ENCODE measurements at places on chromosomes 6 and 20. TPM values are rescaled to one million over a fixed set of nuclear protein-coding genes. Genes with fewer than 3 reads are reported as not detected.

GRCh38 chr6:107319906-107320530, 139.3 kb downstream of the PDSS2 start:
- DNase-seq, result peak; percentile 66

DNA sequence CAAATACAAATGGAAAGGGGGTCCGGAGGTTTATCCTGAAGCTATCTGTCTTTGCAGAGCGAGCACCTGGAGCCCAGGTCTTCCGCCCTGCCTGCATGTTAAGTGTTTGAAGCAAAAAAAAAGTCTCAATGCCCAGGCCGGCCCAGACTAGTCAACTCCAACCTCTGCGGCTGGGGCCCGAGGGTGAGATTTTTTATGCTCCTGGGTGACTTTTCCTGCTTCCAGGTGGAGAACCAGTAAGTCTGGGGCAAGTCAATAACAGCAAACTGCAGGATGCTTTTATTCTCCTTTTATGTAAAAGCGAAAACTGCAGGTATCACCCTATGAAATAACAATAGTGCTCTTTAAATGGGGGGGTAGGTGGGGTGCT, 2.0 kb upstream of the ZBP1 start:
- DNase-seq, result no peak

DNA sequence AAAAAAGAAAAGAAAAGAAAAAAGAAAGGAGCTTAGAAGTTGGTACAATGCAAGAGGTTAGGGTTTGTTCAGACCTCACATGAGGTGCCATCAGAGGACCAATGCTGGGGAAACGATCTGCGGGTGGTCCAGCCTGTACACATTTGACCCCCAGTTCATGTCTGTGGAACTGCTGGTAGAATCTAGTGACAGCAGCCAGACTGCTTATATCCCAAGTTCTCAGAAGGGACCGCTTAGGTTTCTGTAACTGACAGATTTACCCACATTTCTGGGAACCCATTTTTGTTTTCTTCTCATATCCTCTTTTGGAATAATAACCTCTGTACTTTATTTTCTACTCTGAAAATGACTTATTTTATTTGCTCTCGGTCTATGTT, 4.7 kb downstream of the PPP1R18 start:
- no peak for DNase-seq

DNA sequence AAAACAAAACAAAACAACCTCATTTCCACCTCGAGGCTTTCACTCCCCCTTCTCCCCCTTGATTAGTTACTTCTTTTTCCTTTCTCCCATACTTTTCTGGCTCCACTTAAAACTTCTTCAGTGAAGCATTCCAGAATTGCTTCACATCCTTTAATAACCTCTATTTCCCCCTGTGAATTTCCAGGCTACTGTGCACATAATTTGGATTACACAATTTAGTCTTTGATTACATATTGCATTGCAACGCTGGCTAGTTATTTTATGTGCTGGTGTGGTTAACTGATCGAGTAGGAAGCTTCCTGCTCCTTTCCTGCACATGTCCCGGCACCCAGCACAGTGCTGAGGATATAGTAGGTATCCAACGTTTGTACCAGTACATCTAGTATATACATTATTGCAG, 28.1 kb upstream of the EEF1E1 start:
- DNase-seq, result no peak

DNA sequence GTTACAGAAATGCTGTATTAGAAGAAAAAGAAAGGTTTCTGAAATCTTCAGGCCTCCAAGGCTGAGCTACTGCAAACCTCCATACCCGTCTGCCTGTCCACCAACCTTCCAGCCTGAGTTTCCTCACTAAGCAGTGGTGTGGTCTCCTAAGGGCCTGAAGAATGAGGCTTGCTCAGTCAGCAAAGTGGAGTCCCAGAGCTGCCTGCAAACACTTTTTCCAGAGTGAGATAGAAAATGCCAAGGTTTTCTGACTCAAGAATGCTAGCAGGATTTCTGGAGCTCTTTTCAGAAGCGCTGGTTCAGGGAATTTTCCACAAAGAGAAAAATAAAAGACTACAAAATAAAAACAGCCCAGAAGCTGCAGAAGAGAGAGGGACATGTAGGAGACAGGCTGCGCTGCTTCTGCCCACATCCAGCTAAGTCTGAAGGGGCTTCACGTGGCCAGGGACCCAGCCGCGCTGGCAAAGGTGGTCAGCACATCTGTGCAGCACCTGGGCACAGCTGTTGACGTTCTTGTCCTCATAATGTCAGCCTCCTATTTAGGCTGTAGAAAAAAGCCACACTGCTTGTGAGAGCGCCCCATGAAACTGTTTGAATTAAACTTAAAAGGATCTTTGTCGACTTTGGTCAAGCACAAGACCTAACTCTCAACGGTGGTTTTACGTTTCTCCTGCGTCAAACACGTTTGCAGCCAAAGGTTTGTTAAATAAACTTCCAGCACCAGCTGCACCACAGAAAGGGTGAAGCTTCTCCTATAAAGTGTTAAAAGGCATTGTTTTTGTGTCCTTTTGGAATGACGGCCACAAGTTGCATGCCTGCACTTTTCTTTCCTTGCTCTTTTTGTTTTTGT, 209.0 kb downstream of the THBS2 start:
- DNase-seq, result no peak

GRCh38 chr6:73309535-73309784, 44.6 kb downstream of the DPPA5 start:
- no peak for DNase-seq

DNA sequence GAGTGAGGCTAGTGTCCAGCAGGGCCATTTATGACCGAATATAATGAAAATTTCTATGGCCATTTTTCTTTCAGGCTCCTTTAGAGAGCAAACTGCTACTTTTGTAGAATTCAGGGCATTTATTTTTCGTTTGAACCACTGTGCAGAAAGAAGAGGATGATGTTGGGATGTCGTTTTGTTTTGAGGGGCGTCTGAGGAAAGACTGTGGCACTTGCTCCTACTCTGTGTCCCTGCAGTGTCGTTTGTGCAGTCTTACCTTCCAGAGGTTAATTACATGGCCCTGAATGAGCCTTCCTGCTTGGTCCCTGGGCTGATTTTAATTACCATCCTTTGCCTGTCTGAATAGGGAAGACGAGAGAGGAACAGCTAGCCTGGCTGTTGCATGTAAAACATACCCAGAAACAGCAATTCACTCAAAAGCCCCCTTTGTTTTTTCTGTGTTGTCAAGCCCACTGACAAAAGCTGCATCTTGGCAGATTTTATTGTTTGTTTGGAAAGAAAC, 65.3 kb downstream of the CTNNBL1 start:
- DNase-seq, result no peak

GRCh38 chr6:168320634-168321033, 1.1 kb upstream of the DACT2 start:
- DNase-seq, result no peak

DNA sequence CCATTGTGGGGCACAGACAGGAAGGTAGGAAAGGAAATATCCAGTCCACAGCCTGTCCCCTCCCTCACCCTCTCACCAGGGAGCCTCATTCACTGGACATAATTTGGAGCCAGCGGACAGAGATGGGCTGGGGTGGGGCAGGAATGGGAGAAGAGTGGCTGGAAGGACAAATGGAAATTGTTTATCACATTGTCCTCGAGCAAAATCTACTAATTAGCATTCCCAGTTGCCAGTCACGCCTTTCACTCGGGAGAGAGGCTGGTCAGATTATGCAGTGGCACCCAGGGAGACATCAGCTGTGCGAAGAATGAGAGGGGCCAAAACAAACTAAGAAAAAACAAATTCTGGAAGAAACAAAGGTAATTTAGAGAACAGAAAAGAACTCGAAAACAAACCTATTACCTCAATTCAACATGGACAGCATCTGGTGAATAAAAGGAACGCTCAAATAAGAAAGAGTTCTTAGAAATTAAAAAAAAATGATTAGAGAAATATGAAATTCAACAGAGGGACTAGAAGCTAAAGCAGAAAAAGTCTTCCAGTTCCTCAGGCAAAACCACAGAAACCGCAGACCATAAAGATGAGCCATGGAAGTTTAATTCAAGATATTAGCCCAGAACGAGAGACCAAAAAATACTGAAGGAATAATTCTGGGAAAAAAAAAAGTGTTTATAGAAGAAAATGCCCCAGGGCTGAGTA, 108.5 kb upstream of the RALGAPA2 start:
- no peak for DNase-seq

DNA sequence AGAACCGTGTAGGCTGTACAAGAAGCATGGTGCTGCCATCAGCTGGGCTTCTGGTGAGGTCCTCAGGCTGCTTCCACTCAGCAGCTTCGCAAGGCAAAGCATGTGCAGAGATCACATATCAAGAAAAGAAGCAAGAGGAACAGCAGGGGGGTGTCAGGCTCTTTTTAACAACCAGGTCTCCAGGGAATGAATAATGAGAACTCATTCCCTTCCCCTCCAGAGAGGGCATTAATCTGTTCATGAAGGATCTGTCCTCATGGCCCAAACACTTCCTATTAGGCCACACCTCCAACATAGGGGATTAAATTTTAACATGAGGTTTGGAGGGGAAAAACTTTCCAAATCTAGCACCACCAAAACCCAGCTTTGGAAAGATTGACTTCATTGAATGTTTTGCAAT, 20.0 kb downstream of the GINM1 start:
- DNase-seq, result no peak

DNA sequence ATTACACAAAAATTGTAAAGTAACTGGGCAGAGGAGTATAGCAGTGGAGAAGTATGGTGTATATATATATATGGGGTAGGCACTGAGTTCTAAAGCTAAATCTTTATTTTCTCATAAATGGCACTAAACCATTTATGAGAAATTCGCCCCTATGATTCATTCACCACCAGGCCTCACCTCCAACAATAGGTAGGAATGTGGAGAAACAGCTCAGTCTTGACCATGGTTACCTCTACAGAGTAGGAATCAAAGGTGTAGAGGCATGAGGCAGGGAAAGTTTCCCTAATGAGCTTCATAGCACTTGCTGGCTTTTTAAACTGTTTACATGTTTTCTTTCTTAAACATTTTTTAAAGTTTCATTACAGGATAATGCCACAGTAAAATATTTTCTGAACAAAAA, 36.9 kb upstream of the SUMO4 start:
- DNase-seq, result no peak

DNA sequence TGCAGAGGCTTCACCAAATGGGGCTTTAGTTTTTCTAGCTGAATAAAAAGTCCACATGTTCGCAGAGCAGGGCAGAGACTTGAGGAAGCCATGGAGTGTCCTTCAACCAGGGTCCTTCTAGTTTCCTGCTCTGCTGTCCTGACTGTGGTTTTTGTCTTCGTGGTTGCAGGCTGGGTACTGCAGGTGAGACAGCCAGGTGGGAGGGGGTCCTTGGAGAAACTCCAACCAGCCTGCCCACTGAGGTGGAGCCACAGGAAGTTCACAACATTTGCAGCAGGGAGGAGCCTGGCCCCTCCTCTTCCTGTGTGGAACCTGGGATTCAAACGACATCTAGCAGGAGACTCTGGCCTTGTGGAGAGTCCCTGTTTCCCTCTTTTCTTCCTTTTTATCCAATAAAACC, 68.8 kb upstream of the MYLIP start:
- DNase-seq, result no peak

- no peak for DNase-seq
Observed at GRCh38 chr6:32609391-32609730, 19.7 kb upstream of the HLA-DRB1 start.

DNA sequence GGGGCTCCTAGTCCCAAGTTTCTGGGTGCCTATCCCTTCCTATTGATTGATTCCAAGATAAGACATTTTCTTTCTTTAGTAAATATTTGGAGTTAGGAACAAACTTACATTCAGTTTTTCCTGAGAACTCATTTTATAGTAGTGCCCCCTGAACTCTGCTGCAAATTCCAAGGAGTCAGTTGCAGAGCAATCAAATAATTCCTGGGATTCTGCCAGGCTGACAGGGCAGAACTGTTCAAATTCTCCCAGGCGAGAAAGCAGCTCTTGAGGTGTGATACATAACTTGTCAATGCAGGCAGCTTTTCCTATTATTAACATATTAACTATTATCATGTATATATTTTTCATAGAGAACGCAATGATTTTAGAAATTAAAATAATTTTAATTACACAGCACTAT, 15.9 kb upstream of the ZBTB24 start:
- DNase-seq, result no peak

- DNase-seq, result no peak
Observed at GRCh38 chr6:133436652-133437051, 195.5 kb downstream of the EYA4 start.

DNA sequence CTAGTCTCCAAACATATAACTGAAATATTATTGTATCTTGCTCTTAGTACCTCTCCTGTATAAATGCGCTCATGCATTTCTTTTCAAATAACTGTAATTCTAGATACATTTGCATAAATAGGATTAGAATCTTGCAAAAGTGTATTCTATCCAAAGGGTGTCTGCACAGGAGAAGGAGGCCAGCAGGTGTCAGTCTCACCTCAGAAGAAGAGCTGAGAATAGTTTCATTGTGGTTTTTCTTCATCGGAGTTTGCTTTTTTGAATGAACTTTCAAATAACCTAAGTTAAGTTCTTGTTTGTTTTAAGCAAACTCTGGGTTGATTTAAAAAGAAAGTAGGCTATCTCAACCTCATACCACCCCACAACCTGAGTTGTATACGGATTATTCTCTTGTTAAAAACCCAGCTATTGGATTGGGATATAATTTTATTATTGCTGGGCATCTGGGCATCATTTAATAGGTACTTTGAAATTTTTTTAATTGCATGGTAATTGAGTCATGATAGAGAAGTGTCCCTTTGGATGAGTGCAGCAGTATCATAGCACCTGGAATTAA, 125.0 kb upstream of the MLIP start:
- DNase-seq, result peak; percentile 80

DNA sequence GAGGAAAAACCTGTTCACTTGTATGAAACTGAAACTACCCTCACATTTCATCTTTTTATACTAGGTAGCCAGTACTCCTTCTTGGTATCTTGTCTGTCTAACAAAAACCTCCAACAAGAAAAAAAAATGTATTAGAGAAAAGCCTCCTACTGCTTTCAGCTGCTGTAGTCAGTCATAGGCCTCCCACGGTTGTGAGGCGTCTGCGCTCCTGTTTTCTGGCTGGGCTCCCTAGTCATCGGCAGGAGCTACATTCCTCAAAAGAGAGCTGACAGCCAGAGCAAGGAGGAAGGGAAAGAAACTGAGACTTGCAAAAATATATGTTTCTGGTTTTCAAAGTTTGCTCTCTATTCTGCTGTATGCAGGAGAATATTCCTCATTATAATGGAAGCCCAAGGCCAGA, 517.0 kb downstream of the LMBRD1 start:
- DNase-seq, result no peak

- DNase-seq, result peak; percentile 39
Observed at GRCh38 chr20:2314759-2315439, 19.1 kb downstream of the TGM3 start.

- peak; percentile 79 for DNase-seq
Observed at GRCh38 chr6:131947986-131948661, 3.0 kb downstream of the CCN2 start.

- DNase-seq, result no peak
Observed at GRCh38 chr20:2136275-2136674, 34.6 kb downstream of the STK35 start.

EEF1A1 gene
- 18,098 TPM for total RNA-seq

C6orf118 gene
- total RNA-seq, result not detected

EZR gene
- total RNA-seq, result 50.3 TPM

DNAH8 gene
- not detected for total RNA-seq

TSPO2 gene
- total RNA-seq, result not detected

GPLD1 gene
- total RNA-seq, result under 0.01 TPM

C20orf144 gene
- under 0.01 TPM for total RNA-seq

LY6G6D gene
- total RNA-seq, result not detected

PDE7B gene
- 19.4 TPM for total RNA-seq

Measured in lung microvascular endothelial cell (primary cell).